ENCODE measurements at places on chromosomes 13 and 19.

DNA sequence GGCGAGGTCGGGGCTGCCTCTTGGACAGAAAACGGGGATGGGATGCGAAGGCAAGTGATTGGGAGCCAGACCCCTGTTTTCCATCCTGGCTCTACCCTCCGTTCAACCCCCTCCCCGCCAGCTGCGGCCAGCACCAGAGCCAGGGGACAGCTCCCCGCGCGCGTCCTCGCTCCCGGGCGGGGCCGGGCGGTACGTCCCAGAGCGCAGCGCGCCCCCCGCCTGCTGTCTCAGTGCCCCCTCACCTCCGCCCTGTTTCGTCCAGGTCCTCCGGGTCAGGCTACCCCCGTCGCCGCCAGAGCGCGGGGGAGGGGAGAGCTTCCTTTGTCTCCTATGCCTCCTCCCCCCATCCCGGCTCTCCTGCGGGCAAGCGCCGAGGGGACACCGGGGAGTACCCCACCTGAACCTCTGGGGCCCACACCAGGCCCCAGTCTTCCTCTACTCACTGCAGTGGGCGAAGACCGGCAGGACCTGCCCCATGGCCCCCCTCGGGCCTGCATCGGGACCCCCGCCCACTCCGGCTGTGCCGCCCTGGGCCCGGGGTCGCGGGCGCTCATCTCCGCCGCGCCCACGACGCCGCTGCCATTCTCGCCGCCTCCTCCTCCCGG is 396 bp downstream of the RTN2 start:
- no peak for DNase-seq

GRCh38 chr13:112575675-112576074 is 12.3 kb downstream of the TUBGCP3 start:
- no peak for DNase-seq

GRCh38 chr19:13881251-13881691 is 4.3 kb downstream of the NANOS3 start:
- no peak for DNase-seq

GRCh38 chr13:102197193-102197592 is 204.7 kb downstream of the FGF14 start:
- peak; percentile 25 for DNase-seq

- no peak for DNase-seq
Measured at GRCh38 chr13:50290186-50290585, 274.9 kb downstream of the KCNRG start.

DNA sequence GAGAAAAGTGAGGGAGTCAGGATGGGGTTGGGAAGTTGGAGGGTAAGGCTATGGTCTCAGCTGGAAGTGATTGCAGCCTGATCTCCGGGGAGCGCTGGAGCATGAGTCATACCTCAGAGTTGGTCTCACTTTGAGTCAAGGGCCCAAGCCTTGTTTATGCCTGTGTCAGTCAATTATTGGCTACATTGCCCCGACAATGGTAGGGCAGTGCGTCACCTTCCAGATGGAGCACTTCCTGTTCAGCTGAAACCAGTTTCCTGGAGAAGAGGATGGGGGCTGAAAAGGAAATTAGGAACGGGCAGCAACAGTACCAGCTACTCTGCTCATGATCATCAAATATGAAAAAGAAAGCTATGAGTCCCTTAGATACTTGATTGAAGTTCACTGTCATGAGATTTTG is 60.4 kb downstream of the ADGRE1 start:
- DNase-seq = no peak

GRCh38 chr13:109113427-109113826 is 484.0 kb downstream of the MYO16 start:
- DNase-seq = no peak

- no peak for DNase-seq
Measured at GRCh38 chr19:3099347-3100145, 5.4 kb downstream of the GNA11 start.

DNA sequence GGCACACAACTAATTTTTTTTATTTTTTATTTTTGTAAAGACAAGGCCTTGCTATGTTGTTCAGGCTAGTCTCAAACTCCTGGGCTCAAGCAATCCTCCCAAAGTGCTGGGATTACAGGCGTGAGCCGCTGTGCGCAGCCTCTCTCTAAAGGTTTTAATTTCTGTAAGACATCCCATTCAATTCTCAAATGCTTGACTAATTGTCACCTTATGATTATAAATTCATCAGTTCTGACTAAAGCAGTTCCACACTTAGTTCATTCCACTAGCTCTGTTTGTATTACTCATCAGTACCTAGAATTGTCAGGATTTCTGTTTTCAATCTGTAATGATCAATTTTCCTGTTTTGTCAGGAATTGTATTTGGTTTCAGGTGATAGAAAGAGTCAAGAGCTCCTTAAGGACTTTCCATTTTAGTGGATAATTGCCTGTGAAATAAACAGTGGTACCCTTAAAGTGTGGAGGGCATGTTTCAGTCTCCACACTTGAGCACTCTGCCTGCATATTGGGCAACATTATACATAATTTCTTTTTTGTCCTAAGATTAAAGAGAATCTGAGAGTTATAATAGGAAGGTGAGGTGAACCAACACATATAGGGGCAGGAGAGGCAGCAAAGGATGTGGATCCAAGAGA is 27.6 kb downstream of the GPALPP1 start:
- DNase-seq = no peak

DNA sequence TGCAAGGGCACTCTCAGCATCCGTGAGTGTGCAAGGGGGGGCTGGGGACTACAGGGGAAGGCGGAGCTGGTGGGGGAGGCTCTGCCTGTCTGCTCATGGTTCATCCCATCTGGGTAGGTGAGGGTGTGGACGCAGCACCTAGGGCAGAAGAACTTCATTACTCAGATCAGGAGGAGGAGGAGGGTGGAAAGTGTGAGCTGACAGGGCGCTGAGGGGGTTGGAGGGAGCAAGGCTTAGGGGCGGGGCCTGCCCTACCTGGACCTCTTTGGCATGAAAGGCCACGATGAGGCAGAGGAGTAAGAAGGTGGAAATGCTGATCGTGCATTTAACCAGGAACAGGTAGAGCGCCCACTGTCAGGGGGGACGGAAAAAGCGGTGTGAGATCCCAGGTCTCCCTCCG is 4.5 kb downstream of the KCNN4 start:
- no peak for DNase-seq

DNA sequence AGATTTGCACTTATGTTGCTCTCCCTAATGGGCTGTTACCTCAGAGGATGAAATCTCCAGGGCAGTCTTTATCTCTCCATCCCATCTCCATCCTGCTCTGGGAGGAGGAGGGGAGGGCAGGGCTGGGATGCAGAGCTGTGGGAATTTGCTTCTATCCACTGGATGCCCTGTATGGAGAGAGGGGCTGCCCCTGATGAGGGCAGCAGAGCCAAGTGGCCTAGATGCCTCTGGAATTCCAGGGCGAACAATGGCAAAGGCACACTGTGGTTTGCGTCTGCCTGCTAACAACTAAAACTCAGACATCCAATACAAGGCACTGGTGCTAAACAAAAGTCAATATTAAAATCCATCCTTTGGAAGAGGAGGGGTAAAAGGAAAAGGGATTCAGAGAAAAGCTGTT is 165.1 kb downstream of the COG6 start:
- DNase-seq = no peak

GRCh38 chr13:51229731-51230130 is 7.5 kb downstream of the FAM124A start:
- DNase-seq = no peak

- DNase-seq = peak; percentile 61
Measured at GRCh38 chr13:40910324-40911050, 108.6 kb downstream of the ELF1 start.

GRCh38 chr19:49344505-49345423 is 9.6 kb downstream of the CD37 start:
- no peak for DNase-seq

GRCh38 chr19:46639358-46640182 is 3.6 kb upstream of the GNG8 start:
- DNase-seq = no peak

DNA sequence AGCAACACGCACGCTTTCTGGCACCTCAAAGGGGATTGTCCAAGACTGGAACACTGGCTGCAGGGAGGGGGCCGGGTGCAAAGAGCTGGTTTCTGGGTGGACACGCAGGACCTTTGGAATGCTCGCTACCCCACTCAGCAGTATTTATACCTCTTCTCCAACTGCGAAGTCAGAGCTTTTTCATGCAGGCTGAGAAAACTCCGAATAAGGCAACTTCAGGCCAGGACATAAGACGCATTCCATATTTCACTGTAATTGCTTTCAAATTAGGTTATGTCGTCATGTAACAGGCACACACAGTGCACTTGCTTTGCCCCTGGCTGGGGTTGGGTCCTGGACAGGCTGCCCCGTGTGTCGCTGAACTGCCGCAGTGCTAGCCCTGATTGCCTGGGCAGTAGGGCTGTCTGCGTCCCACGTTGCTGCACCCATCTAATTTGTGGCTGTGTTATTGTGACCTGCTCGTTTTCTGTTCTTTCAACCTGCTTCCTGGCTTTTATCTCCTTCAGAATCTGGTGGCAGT is 44.5 kb downstream of the ACTN4 start:
- peak; percentile 90 for DNase-seq

DNA sequence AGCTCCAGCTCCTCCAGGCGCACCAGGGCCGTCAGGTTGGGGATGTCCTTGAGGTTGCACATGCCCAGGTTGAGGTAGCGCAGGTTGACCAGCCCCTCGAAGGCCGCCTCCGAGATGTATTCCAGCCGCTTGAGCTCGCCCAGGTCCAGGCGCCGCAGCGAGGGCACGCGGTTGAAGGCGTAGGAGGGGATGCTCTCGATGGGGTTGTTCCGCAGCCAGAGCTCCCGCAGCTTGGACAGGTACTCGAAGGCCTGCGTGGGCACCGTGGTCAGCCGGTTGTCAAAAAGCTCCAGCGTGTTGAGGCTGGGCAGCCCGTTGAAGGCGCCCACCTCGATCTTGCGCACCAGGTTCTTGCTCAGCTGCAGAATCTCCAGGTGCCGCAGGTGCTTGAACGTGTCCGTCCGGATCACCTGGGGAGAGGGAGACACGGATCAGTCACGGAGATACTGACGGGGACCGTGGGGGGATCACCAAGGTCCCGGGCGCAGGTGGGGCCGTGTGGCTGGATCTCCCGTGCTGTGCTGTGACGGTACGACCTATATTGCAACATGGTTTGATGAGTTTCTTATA is 5.4 kb upstream of the ASPDH start:
- DNase-seq = no peak

DNA sequence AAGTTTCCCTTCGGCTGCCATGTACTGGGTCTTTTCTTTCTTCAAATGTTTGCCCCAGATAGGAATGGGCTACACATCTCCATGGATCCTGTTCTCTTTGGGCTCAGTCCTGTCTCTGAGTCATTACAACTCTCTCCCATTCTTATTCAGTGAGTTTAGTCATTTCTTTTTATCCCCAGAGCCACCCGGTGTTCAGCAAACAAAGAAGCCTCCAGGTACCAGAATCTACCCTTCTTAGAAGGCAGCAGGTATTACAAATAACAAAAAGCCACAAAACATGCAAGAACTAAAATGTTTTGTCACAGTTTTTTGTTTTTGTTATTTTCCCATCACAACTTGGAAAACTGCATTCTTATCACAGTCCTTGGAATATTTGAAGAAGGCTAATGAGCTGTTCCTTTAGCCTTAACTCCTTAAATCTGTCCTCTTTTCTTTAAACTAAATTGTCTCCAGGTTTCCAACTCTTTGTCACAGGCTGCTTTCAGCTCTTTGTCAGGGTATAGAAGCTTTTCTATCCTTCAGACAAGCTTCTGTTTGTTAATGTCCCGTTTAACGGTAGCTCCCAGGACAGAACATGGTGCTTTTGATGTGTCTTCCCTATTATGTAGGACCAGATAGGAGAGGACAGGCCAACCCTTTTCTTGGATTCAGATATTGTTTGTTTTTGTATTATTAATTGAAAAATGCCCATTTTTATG is 215.5 kb upstream of the HTR2A start:
- peak; percentile 56 for DNase-seq

GRCh38 chr13:26412263-26412662 is 145.2 kb upstream of the WASF3 start:
- DNase-seq = no peak

GRCh38 chr19:16382775-16383543 is 58.3 kb downstream of the KLF2 start:
- no peak for DNase-seq

GRCh38 chr13:42068886-42069285 is 20.4 kb downstream of the DGKH start:
- no peak for DNase-seq

- no peak for DNase-seq
Measured at GRCh38 chr13:25561812-25562211, 190.0 kb downstream of the ATP8A2 start.

DNA sequence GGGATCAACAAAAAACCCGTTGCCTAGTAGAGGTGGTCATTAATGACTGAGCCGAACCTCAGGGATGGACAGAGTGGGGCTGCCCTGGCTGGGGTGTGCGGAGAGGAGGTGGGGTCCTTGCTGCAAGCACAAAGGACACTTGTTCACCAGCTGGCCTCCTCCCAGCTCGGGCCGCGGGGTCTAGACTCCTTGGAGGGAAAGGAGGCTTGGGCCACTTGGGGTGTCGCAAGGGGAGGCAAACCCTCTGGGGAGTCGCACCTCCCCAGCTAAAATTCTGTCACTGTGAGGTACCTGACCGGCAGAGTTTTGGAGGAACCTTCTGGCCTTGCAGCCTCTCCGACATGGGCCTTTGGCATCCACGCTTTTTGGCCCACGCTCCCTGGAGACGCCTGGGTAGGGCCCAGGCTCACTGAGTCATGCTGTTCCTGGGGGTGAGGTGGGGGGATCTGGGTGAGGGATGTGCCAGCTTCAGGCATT is 8.2 kb downstream of the KLHL26 start:
- DNase-seq = no peak

GRCh38 chr13:97100821-97101220 is 106.5 kb upstream of the OXGR1 start:
- DNase-seq = no peak

DNA sequence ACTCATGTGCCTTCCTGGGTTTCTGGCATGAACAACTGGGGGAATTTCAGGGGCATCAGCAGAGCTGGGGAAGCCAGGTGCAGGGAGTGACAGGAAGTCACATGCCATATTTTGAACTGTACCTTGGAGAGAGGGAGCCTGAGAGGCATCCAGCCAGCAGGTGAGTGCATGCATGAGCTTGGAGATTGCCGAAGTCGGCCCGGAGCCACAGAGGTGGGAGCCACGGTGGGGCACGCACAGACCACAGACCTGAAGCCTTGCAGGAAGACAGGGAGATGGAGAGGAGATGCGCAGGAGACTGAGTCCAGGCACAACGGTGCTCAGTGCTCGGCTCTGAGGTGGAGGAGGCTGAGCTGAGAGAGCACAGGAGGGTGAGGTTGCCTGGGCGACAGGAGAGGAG is 55.1 kb downstream of the CDADC1 start:
- DNase-seq = no peak

- no peak for DNase-seq
Measured at GRCh38 chr13:87120476-87120875, 550.7 kb upstream of the SLITRK5 start.

- no peak for DNase-seq
Measured at GRCh38 chr19:3631053-3631861, 4.7 kb upstream of the CACTIN start.

DNA sequence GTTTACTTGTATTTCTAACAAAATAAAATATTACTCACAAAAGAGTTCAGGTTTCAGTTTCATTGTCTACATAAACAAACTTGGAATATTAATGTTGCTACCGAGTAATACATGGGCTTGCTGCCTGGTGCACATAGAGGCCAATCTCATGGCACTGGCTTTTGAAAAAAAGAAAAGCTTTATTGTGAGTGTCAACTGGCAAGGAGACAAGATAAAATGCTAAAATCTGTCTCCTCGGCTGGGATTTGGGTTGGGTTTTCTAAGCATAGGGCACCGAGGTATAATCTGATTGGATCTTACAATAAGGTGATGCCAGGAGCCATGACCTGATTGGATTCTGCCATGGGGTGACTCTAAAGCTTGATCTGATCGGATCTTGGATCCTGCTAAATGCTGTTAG is 1519.9 kb upstream of the MIR17HG start:
- no peak for DNase-seq
